ENCODE measurements at places on chromosomes 6 and 20. TPM values are rescaled to one million over a fixed set of nuclear protein-coding genes. Genes with fewer than 3 reads are reported as not detected.

Gene SLC17A2
- not detected for total RNA-seq

Gene B3GALT4
- total RNA-seq = 2.0 TPM

Gene TREML4
- not detected for total RNA-seq

Gene SUMO4
- total RNA-seq = 1.8 TPM

Gene HLA-DRB1
- total RNA-seq = 0.84 TPM

Gene GPSM3
- total RNA-seq = 8.0 TPM

Gene MICB
- not detected for total RNA-seq

Gene LTB
- total RNA-seq = not detected

Gene SLC17A9
- total RNA-seq = 1.4 TPM

Gene TXNDC5
- total RNA-seq = 104 TPM

Gene HLA-DPA1
- total RNA-seq = 1.8 TPM

- peak; percentile 68 for DNase-seq
Measured at GRCh38 chr20:63835021-63835858, 4.2 kb upstream of the ZBTB46 start.

- DNase-seq = no peak
Measured at GRCh38 chr6:12545619-12546409, 170.8 kb upstream of the PHACTR1 start.

DNA sequence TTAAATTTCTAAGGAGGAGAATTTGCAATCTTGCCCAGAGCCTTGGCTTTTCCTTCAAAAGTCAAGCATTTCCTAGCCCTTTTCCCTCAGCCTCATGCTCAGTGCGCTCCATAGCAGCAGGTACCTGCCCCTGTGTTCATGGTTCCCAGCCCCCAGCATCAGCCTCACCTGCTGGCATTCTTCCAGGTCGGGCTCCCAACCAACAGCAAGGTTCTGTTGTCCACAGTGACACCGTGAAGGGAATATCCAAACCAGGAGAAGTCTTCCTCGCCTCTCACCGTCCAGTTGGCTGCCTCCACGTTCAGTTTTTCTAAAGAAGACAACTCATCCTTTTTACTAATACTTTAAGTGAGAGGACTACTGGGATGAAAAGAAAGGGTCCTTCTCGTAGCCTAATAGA, 42.7 kb downstream of the GPLD1 start:
- no peak for DNase-seq

- no peak for DNase-seq
Measured at GRCh38 chr20:63053432-63054102, 46.8 kb upstream of the BHLHE23 start.

DNA sequence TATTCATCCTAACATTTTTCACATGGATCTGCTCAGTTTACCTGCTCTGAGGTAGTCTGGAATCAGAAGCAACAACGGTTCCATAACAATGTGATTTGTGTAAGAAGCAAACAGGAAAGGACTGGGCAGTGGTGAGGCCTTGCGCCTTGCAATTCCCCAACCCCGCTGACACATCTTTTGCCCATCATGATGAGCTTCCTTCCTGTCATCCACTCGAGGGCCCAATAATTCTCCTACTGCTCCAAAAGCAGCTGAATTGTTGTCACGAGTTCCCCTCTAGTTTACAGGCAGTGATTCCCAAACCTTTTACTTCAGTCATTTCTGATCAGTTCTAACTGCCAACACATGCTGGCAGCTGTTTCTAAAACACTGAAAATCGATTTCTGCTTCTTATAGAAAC, 22.9 kb downstream of the STX7 start:
- no peak for DNase-seq

GRCh38 chr20:54995011-54995410, 519.6 kb downstream of the DOK5 start:
- no peak for DNase-seq

GRCh38 chr20:17796091-17796563, 96.4 kb downstream of the BANF2 start:
- no peak for DNase-seq

GRCh38 chr20:57460781-57461465, 64.0 kb downstream of the CTCFL start:
- no peak for DNase-seq

GRCh38 chr6:161151059-161151645, 122.7 kb downstream of the AGPAT4 start:
- DNase-seq = no peak

GRCh38 chr20:61924211-61924857, 141.3 kb downstream of the TAF4 start:
- no peak for DNase-seq

GRCh38 chr6:163001330-163001729, 273.6 kb downstream of the PACRG start:
- no peak for DNase-seq

DNA sequence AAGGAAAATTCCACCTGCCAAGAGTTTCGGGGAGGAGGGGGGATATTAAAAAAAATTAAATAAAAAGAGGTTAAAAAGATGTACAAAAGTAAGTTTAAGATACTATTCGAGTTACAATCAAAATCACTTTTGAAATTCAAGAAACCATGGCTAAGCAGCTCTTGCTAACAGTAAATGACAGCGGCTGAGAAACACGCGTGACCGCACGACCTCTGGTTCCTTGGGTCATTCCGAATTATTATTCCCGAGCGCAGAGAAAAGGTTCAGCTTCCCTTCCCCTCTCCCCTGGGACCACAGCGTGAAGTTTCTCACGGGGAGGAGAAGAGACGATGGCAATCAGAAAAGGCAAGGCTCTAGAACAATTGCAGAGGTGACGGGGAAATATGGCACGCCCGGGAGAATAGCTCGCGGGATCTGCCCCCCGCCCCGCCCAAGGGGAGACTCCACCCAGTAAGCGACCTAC, 496 bp downstream of the TMEM242 start:
- no peak for DNase-seq

DNA sequence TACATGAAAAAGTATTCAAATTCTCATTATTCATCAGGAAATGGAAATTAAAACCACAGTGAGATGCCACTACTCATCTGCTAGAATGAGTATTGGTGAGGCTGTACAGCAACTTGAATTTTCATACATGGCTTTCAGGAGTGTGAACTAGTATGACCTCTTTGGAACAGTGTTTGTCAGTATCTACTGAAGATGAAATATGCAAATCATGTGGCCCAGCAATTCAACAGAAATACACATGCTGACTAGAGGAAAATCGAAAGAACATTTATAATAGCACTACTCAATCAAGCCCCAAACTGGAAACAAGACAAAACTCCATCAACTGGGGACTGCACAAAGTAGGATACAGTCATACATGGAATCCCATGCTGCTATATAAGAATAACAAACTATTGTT, 102.2 kb downstream of the DCDC2 start:
- DNase-seq = no peak

- DNase-seq = no peak
Measured at GRCh38 chr6:28248916-28249315, 3.2 kb downstream of the ZKSCAN4 start.

DNA sequence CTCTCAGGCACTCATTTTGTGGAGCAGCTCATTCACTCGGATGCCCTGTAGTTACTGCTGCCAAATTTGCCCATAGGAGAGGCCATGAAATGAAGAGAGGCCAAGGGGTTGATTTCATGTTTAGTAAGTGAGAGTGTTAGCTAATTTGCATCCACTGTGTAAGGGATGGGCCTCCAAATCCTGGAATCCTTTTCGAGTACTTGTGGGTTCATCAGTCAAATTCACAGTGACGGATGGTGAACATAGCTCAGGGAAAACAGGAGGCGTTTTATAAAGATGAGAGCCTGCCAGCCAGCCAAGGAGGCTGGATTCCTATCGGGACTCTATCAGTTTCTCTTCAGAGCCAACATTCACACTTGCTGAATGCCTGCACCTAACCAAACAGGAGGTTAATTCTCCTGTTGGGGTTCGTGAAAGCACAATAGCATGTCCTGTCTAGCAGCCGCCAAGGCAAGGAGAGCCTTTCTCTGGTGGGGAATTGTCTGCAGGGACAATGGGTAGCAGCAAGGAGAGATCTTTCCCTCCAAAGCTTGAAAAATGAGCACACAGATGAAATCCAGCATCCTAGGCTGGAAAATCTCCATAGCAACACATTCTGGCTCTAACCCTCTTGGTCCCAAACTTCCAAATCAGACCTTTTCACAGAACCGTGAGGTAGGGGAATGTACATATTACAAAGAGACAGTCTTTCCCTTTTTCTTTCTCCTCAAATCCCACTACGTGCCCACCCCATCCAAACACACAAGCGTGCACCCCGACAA, 231.4 kb upstream of the ECI2 start:
- DNase-seq = no peak

GRCh38 chr20:14470231-14470899, 133.0 kb upstream of the FLRT3 start:
- no peak for DNase-seq

- DNase-seq = no peak
Measured at GRCh38 chr20:47036091-47036870, 141.6 kb downstream of the EYA2 start.

DNA sequence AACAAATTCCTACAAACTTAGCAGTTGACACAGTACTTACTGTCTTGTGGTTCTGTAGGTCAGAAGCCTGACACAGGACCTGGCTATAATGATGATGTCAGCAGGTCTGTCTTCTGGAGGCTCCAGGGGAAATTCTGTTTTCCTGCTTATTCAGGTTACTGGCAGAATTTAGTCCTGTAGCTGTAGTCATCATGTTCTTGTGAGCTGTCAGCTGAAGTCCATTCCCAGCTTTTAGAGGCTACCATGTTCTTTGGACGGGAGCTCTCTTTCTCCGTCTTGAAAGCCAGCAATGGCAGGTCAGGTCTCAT, 99.2 kb downstream of the HIVEP1 start:
- no peak for DNase-seq

- no peak for DNase-seq
Measured at GRCh38 chr20:58167759-58168158, 60.7 kb downstream of the ANKRD60 start.

DNA sequence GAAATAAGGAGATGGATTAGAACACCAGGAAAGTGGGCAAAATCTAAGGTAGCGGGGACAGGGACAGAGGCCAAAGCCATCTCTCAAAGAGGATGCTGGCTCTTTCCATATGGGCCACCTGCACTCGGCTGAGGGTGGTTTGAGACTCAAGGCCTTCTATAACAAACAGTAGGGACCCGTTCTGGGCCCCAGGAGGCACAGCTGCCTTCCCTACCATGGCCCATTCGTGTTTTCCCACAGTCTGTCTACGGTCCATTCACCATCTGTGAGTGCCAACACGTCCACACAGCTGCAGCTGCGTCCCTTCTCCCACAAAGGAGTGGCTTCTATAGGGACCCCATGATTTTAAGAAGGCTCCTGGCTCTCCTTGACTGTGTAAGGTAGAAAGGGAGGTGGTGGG, 871 bp downstream of the BANF2 start:
- no peak for DNase-seq

- no peak for DNase-seq
Measured at GRCh38 chr6:71029555-71029954, 72.7 kb upstream of the B3GAT2 start.

DNA sequence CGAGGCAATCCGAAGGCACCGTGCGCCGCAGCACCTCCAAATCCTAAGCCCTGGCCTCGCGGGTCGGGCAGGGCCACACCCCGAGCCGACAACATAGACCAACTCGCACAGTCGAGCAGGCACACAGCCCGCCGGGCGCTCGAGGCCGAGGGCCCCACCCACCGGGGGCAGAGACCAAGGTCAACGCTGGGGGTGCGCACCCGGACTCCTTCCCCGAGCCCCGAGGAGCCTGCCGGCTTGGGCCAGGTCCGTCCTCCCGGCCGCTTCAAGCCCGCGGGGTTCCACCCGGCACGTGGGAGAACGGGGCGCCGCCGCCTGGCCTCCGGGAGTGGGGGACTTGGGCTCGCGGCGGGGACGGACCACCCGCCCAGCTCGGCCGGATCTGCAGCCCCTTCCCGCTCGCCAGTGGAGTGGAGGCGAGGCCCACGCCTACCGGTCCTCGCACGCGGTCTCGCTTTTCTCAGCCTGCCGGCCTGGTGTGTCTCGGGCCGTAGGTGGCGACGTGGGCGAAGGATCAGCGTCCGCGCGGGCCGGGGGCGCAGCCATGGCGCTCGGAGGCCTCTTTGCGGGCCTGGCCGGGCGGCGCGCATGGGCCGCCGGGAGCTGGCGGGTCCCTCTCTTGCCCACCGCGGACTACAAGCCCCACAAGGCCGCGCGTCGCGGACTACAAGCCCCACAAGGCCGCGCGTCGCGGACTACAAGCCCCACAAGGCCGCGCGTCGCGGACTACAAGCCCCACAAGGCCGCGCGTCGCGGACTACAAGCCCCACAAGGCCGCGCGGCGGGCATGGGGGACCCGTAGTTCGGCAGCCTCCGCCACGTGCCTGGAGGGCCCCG, at the start of gene UCKL1:
UCKL1 (minus strand) TSS at position 590 of the 837 bp plus-strand sequence; CDS start at position 546, 44 bp downstream.
- DNase-seq = peak; percentile 76

DNA sequence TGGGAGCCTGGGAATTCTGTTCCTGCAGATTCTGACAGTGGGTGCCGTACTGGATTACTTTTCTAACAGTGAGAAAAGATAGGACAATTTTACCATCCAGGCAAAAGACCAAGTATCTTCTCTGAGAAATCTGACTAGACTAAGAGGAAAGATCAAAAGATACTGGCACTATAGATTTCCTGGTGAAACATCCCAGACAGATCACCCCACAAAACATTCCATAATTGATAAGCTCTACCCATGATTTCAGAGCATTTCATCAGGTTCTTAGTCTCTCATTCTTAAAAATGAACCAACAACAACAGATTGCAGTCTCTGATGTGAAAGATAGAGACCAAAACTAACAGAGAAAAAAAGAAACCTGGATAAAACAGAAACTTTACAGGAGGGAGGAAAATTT, 13.6 kb upstream of the UBR2 start:
- no peak for DNase-seq

- no peak for DNase-seq
Measured at GRCh38 chr6:167806061-167806700, 20.5 kb upstream of the AFDN start.

DNA sequence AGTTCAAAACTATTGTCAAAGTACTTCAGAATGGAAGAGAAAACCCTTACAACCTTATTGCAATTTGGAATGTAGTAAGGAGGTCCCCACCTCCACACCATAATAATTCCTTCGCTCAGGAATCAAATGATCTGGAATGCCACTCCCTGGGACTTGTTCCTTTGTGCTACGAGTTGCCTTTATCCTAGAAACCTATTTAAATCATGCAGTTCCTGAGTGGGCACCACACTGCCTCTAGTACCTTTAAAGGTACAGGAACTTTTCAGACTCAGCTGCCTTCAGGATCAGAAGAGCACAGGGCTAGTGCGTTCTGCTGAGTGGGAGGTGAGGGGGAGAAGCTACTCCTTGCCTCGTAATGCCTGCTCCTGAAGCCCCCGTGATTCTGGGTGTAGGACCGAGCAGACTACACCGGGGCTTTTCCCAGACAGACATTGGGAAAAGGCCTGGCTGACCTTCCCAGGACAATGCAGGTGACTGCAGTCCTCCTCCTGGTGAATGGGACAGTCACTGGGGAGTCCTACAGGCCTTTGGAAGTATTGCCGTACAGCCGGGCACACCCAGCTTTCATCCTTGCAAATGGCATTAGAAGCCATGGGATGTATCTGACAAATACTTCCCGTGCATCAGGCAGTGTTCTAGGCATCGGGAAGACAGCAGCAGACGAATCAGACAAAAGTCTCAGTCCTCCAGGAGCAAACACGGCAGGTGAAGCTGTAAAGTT, 11.8 kb upstream of the TUBB2B start:
- DNase-seq = no peak

GRCh38 chr6:1611322-1611571, 1.5 kb downstream of the FOXC1 start:
- DNase-seq = no peak

Measured in neural crest cell (in vitro differentiated cells).